Left cardiac atrium (tissue), 4 donors: ENCODE measurements at places on chromosomes 12 and 14. TPM values are rescaled to one million over a fixed set of nuclear protein-coding genes. Genes with fewer than 3 reads are reported as not detected.

- DNase-seq = no peak
Measured at GRCh38 chr14:97336816-97337215, 539.6 kb downstream of the VRK1 start.

- no peak for DNase-seq
Measured at GRCh38 chr12:101746661-101747060, 7.4 kb upstream of the SYCP3 start.

DNA sequence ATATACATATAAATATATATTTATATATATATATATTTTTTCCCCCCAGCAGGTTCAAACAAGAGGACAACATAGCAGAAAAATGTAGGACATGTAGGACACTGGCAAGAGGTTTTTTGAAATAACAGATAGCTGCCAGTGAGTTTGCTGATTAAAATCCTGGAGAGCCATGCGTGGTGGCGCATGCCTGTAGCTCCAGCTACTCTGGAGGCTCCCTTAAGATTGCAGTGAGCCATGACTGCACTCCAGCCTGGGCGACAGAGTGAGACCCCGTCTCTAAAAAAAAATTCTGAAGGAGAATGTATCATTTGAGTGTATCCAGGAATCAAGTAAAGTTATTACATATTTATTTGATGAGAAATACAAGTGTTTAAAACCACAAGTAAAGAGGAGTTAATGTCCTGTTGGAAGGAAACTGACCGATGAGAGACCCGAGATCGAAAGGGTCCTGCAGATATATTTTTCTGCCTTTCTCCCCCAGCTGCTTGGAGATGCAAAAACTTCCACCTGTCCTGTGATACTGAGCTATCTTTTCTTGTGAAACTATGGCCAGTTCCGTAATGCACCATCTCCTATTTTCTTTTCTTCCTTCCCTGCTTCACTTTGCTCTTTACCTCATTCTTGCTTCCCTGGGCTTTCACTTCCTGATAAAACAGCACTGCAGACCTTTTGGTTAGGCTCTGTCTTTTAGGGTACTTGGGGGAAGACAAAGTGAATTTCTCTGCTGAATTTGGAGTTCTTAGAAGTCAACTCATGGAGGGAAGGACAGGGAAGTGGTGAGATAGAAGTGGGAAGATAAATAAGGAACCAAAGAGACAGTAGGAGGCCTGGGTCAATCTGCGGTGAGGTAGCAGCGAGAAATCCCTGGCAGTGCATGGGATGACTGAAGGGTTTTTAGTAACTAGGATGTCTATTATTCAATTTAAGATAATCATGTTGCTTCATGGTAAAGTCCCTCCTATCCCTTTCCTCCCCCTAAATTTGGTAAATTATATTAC lies 41.2 kb upstream of the SLC2A13 start:
- no peak for DNase-seq

DNA sequence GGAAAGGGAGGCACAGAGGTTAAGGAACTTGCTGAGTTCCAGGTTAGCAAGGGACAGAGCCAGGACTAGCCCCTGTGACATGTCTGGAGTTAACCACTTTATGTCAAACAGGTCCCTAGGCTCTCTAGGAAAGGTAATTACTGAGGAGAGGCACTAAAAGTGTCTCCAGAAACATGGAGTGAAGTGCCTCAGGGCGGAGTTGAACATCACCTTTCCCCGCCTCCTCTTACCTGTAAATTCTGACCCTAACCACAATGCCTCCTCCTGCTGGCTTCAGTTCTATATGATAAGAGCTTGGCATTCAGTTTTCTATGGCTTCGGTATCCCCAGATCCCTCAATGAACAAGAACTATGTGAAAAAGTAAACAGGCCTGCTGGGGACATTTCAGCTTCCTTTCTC lies 18.1 kb downstream of the RPH3A start:
- DNase-seq = no peak

- DNase-seq = no peak
Measured at GRCh38 chr12:19761463-19761862, 322.2 kb downstream of the AEBP2 start.

DNA sequence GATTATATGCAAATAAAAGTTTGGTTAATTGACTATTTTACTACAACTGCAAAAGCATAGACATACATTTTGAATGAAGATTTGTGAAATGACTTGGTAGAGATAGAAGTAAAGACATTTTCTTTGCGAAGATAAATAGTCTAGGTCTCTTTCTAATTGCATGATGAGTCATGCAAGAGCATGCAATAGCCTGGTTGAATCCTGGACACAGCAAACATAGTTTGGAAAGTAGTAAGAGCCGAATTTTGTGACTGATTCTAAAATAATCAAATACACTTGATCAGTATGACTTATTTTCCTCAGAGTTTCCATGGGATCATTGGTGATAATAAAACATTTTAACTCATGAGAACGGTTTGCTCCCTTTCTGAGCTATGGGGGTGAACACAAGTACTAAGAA lies 27.7 kb upstream of the CAND1 start:
- no peak for DNase-seq

Gene LRRC10
- total RNA-seq = 19.6 TPM

GRCh38 chr12:21827083-21827482 lies 52.6 kb upstream of the KCNJ8 start:
- no peak for DNase-seq

Gene JAG2
- 22.4 TPM for total RNA-seq

Gene HOXC5
- total RNA-seq = not detected

GRCh38 chr12:27523305-27523641 lies 733 bp upstream of the PPFIBP1 start:
- no peak for DNase-seq

DNA sequence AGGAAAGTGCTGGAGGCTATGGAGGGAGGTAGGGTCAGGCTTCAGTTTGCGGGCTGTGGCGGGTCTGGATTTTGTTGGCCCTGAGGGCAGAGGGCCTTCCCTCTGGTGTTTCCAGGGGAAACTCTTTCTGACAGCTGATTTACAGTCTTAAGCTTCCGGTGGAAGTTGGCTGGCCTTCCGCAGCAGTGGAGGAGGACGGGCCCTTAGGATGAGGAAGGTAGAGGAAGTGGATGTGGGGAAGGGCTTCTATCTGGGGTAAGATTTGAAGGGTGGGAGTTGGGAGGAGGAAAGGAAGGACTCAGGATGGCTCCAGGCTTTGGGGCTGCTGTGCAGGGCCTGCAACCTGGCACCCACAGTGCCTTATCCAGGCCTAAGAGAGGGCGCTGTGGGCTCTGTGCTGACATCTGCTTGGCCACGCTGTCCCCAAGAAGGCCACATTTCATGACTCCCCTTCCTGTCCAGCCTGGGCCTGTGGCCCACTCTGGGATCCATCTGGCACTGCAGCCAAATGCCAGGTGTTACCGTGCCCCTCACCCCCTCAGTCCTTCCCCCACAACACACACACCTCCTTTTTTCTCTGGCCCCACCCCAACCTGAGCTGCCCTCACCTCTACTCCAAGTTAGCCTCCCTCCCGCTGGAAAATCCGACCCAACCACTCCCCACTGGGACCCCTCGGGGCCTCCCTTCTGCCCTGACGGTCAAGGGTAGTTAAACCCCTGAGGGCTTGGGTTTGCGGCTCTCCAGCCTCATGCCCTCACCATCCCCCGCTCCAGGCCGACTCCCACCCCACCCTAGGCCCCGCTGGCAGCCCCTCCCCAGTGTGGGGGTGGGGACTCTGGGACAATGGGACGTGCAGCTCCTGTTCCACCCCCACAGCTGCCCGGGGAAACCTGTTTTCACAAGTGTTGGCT lies 7.7 kb upstream of the PPP1R13B start:
- DNase-seq = peak; percentile 60

Gene GPRC5D
- not detected for total RNA-seq

- no peak for DNase-seq
Measured at GRCh38 chr12:104355630-104356029, 52.1 kb downstream of the EID3 start.

Gene WDHD1
- total RNA-seq = 2.6 TPM
